Omental fat pad (tissue), 4 donors: ENCODE measurements at places on chromosomes 4 and X.

DNA sequence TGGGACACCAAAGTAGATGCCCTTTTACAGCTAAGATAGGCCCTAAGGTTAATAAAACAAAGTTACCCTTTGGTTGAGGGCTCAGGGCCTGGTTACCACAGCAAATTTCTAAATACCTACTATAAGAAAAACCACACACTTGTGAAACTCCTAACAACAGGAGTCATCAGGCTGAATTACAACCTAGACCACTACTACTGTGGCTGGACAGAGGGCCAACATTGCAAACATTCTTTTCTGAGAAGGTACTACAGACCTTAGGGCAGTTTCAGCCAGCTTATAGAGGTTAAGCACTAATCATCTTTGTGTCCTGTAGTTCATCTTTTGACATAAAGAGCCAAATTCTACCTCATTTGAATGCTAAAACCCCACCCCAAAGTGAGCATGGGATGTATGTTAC is 504.0 kb downstream of the RAPGEF2 start:
- DNase-seq, result no peak

DNA sequence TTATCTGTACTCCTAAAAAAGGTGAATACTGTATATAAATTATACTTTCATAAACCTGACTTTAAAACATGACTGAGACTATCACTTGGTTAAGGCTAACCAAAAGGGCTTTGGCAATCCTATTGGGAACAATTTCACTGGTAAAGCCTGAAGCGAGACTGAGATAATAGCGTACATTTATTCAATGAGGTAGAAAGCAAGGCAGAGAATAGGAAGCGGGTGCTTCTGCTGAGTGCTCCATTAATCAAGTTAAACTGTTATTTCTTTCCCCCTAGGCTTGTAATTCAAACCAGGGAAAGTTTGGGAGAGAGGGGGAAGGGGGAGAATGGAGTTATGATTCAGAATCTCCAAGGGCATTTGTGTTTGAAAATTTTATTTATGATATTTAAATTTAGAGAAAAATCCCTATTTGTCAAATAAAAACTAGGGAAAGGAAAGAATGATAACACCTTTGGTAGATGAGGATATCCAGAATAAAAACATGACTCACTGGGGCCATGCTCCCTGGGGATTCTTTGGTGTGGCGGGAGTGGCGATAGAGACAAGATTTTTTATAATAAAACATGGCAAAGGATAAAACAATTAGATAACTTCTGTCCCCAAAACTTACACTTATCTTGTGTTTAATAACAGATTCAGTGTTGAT is 34.6 kb upstream of the SORBS2 start:
- DNase-seq, result no peak

GRCh38 chr4:122833999-122834398 is 7.4 kb downstream of the FGF2 start:
- DNase-seq, result no peak

DNA sequence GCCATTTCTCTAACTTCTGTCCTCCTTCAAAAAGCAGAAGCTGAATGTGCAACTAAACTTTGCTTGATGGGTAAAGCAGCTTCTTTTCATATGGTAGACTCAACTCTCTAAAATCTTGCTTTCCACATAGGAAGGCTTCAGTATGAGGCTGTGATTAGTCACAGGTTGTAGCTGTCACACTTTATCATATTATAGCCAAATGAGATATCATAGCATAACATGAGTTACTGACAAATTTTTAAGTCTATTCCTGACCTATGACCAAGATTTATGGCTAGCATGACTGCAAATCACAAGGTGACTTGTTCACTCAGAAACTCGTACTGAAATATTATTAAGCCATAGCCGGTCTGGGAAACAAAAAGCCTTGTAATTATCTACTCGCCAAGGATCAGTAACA is 998.6 kb downstream of the RPA4 start:
- no peak for DNase-seq

DNA sequence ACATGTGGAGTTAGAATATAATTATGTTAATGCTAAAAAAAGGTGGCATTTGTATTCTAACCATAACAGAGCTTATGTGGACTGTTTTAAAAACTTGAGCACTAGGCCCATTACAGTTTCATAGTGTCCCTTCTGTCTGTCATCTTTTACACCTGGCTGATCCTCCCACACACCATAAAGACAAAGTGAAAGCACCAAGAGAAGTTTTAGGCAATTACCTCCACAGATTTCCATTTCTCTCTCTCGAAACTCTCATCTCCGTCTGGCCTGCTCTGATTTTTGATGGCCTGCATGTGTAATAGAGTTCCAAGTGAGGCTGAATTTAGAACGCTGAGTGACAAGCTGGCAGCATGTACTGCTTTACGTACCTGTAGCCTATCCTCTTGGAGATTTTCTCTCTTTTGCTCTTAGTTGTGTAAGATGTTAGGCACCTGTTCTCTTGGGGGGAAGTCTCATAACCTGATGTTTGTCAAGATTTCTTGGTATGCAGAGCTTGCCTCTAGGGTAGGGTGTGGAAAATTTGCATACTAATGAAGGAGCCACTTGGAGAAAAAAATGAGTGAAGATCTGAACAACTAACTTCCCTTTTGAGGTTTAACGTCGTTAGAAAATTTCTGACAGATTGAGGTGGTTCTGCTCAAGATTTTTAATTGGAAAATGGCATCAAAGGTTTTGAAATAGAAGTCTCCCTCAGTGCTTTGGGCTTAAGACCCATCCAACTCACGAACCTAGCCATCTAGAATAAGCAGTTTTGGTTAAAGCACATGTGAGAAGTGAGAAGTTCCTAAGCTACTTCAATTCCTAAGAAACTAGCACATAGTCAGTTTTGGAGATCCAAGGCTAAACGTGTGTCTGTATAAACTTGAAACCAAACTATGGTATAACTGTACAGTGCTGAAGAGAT is 57.6 kb upstream of the RAP1GDS1 start:
- no peak for DNase-seq

GRCh38 chr4:25575611-25576010 is 80.0 kb upstream of the SLC34A2 start:
- DNase-seq, result no peak

- no peak for DNase-seq
Observed at GRCh38 chr4:4645743-4646142, 103.9 kb upstream of the STX18 start.

- no peak for DNase-seq
Observed at GRCh38 chr4:181507180-181507835, 735.9 kb upstream of the TENM3 start.

GRCh38 chr4:87019898-87020297 is 85.1 kb downstream of the AFF1 start:
- DNase-seq, result no peak

DNA sequence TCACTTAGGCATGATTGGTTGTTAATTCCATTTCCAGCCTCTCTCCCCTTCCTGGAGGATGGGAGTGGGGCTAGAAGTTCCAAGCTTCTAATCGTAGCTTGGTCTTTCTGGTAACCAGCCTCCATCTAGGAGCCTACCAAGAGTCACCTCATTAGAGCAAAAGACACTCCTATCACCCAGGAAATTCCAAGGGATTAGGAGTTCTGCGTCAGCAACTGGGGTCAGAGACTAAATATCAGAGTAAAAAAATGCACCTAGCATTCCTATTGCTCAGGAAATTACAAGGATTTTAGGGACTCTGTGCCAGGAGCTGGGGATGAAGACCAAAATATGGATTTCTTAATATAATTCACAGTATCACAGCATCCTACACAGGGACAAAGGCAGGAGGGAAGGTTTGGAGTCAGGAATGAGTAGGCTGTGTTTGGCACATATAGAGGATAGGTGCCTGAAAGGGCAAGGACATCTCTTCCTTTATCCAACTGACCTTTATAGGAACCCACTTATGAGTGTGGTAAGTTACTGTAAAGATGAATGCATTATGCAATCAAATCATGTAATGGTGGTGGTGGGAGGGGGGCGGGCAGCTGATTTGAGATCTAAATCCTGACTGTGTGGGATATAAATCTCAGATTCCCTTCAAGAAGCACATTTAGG is 30.5 kb upstream of the LIMCH1 start:
- DNase-seq, result no peak

GRCh38 chr4:48090621-48091020 is 43.4 kb downstream of the TXK start:
- DNase-seq, result no peak
